AG20443 (cell line): ENCODE measurements at places on chromosomes 3 and 15.

DNA sequence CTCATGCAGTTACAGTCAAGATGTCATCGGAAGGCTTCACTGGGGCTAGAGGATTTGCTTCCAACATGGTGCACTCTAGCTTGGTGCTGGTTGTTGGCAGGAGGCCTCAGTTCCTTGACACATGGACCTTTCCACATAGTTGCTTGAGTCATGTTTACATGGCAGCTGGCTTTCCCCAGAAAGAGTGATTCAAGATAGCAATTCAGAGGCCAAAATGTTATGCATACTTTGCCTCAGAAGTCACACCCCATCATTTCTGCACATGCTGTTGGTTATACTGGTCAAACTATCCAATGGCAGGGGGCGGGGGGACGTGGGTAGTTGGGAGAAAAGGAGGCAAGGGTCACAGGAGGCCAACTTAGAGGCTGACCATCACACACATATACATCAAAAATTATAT lies 58.7 kb downstream of the FOXB1 start:
- peak; percentile 16 for DNase-seq

DNA sequence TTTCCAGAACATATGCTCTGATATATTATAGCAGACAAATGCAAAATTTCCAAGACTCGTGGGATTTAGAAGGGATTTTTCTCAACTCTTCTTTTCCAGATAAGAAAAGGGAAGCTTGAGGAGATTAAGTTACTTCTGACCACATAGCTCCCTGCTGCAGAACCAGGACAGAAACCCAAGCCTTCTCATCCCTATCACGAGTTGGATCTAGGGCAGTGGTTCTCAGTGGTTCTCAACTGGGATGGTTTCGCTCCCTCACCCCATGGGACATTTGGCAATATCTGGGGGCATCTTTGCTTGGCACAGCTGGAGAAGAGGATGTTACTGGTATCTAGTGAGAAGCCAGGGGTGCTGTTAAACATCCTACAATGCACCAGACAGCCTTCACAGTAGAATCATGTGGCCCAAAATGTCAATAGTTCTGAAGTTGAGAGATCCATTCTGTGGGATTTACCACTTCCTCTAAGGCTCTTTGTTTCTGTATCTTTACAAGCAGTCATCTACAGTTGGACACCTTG lies 64.2 kb downstream of the LIPC start:
- no peak for DNase-seq

GRCh38 chr3:71725271-71725991 lies at the start of gene EIF4E3:
Gene EIF4E3, minus strand, starts transcription at chr3:71725402. Its CDS starts 35 bp downstream, at chr3:71725367.
- DNase-seq = peak; percentile 95

- no peak for DNase-seq
These were observed 400.2 kb upstream of the ATP11B start for GRCh38 chr3:182393151-182393550.

GRCh38 chr3:100019719-100020118 lies 94.6 kb downstream of the FILIP1L start:
- no peak for DNase-seq

DNA sequence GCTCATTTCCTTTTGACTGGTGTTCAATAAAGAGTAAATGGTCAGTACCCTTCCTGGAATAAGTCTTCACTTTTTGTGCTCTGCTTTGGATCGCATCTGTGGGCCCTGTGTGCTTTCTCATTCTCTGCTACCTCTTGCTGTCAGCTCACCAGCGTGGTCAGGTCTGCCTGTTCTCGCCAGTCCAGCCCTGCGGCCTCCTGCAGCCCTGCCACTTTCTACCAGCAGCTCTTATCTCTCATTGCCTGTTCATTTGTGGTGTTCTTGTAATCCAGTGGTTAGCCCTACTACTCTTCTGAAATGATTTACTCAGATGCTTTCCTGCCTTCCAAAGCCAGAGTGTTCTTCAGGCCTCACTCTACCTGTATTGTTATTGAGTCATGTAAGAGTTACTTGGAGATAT lies 54.8 kb downstream of the CHCHD6 start:
- no peak for DNase-seq

GRCh38 chr15:42903388-42904324 lies 16.9 kb downstream of the TTBK2 start:
- DNase-seq = no peak

GRCh38 chr3:37888421-37888820 lies 26.7 kb downstream of the CTDSPL start:
- no peak for DNase-seq

- no peak for DNase-seq
These were observed 5.5 kb upstream of the SPG11 start for GRCh38 chr15:44668921-44669320.

- DNase-seq = no peak
These were observed 64.7 kb downstream of the UBE3A start for GRCh38 chr15:25374143-25374542.

GRCh38 chr15:94655249-94655880 lies 424.0 kb downstream of the MCTP2 start:
- DNase-seq = no peak

DNA sequence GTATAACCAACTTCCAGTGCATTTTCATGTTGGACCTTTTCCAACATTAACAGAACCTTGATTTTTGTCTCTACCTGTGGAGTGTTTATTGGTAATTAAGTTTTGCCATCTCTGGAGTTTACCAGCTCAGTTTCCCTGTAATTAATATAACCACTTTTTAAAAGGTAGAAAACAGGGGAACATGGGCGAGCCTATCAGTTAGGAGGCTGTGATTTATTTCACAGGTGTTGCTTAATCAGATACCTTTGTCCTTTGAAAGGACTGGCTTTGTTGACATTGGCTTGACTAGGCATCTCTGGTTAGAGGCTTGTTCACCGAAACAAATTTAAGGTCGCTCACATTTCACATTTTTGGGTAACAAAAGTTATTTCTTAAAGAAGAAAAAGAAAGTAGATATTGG lies 622 bp downstream of the NAALADL2 start:
- DNase-seq = no peak

DNA sequence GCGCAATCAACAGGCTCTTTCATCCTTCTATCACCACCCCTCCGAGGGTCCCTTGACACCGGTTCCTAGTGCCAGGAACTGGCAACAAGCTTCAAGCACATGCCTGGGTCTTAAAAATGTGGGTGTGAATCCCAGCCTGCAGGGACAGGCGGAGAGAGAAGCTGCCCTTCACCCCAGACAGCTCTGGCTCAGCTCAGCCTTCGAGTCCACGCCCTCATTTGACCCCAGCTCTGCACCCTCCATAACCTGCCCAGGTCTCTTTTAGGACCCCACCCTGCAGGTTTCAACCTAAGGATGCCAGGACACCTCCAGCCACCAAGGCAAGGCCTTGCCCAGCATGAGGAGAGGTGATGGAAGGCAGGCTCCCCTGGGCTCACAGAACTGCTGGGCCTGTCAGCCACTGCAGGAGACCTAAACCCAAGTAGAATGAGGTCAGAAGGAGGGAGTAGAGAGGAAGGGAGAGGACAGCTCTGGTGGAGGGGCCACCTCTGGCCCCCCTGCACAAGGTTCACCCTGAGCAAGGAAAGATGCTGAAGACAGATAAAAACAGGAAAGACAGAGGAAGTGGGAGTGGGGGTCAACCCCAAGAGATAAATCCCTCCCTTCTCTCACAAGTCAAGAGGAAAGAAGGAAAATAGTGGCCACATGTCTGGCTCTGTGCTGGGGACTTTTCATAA lies 2.6 kb upstream of the LOXL1 start:
- no peak for DNase-seq

DNA sequence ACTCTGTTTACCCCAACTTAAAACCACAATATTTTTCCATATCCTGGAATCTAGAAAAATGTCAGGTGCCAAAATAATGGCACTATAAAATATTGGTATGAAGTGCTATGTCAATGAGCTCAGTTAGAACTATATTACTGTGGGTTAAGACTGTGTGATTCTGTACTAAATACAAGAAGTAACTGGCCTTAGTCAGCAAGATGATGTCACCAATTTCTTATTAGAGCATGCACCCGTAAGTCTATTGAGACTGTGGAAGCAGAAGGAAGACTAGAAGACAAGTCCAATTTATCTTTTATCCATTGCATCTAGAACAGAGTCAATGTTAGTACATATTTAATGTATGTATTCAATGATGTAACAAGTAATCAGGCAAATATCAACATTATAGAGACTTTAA lies 25.0 kb downstream of the LRRC58 start:
- peak; percentile 15 for DNase-seq

DNA sequence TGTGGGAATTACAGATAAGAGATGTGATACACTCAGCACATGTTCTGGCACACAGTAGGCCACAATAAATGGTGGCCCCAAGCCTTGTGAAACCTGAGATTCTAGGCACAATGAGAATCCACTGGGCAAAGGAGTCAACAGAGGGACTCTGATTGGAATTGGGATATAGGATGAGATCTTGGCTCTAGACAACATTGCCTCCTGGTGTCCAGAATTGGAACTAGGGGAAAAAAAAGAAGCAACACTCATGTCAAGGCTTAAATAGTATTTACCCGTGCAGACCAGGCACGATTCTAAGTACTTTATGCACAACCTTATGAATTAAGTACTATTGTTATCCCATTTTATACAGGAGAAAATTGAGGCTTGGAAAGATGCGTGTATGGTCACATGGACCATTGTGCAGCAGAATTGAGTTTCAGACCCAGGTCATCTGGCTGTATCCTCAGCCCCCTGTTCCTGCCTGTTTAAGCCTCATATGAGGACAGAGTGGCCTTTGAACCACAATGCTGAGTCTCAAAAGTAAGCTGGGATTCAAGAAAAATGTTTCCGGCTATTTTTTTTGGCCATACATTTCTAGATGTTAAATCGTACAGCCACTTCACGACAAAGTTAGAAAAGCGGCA lies 124.8 kb downstream of the SV2B start:
- peak; percentile 60 for DNase-seq

GRCh38 chr3:194977356-194977755 lies 291.7 kb downstream of the FAM43A start:
- DNase-seq = no peak

DNA sequence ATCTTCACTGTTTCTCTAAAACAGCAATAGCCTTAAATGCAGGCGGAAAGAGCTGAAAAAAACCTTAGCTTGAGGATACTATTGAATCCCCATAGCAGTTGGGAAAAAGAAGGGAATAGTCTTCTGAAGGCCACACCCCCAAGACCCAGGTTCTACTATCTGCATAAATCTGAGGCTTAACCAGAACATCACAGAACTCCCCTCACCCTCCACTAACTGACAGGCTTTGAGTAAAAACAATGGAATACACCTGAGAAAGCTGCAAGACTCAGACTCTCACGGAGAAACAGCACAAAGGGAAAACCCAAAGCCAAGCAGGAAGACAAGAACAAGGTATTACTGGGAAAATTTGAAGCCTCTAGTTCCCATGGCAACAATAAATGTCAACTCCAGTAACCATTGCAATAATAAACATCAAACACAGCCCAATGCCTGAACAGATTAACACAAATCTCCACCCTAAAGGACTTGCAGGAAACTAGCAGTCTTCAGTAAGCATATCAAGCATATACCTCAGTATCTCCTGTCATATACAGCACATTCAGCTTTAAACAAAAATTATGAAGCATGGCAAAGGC lies 56.4 kb downstream of the TMCC1 start:
- DNase-seq = no peak

DNA sequence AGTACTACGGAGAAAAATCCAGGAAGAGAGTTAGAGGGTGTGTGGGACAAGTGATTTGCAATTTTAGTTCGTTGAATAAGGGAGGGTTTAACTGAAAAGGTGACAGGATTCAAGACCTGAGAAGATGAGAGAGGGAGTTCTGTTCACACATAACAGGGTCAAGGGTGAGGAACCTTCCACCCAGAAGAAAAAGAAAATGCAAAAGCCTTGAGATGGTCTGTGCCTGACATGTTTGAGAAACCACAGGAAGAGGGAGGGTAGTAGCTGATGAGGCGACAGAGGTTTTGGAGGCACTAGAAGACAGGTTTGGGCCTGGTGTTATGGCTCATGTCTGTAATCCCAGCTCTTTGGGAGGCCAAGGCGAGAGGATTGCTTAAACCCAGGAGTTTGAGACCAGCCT lies 591 bp upstream of the SLC25A20 start:
- no peak for DNase-seq

GRCh38 chr15:92123962-92124656 lies 269.6 kb upstream of the ST8SIA2 start:
- no peak for DNase-seq

GRCh38 chr3:68287101-68287500 lies 632.7 kb upstream of the SUCLG2 start:
- DNase-seq = no peak

DNA sequence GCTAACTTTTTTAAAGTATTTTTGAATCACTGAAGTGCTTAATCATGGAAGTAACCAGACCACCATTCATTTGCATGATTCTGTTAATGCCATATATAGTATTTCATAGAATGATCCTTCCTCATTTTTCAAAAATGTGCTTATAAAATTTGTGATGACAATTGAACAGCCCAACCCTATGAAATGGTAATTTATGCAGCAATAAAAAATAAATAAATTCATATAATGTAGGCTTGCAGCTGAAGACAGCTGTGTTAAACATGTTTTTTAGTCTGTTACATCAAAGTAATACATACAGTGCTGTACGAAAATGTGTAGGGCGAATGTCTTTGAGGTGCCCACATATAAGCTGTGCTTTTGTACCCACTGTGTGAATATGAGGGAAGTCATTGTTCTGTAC lies 131.7 kb downstream of the FILIP1L start:
- no peak for DNase-seq

- no peak for DNase-seq
These were observed 33.4 kb upstream of the RSL24D1 start for GRCh38 chr15:55230051-55230670.

GRCh38 chr3:9111417-9111816 lies 138.0 kb downstream of the SRGAP3 start:
- DNase-seq = no peak

- DNase-seq = no peak
These were observed 333.1 kb upstream of the RBMS3 start for GRCh38 chr3:28947751-28948150.

GRCh38 chr3:131796111-131796510 lies 238.7 kb downstream of the CPNE4 start:
- DNase-seq = no peak

GRCh38 chr15:70508561-70509281 lies 254.6 kb downstream of the UACA start:
- peak; percentile 87 for DNase-seq

- DNase-seq = peak; percentile 10
These were observed 387.5 kb downstream of the NLGN1 start for GRCh38 chr3:173785004-173785403.

DNA sequence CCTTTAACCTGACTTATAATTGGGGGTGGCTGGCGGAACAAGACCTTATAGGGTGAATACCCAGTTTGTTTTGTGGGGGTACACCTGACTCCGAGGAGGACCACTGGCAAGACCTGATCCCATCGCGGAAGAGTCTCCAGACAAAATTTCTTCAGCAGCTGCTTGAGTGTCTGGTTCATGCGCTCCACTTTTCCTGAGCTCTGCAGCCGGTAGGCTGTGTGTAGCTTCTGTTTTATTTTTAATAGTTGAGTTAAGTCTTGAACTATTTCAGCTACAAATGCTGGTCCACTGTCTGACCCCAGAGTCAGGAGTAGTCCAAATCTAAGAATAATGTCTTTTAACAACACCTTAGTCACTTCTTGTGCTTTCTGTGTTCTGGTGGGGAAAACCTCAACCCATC lies 21.2 kb upstream of the NOX5 start:
- DNase-seq = no peak
